ENCODE measurements at places on chromosomes 12 and 14.

DNA sequence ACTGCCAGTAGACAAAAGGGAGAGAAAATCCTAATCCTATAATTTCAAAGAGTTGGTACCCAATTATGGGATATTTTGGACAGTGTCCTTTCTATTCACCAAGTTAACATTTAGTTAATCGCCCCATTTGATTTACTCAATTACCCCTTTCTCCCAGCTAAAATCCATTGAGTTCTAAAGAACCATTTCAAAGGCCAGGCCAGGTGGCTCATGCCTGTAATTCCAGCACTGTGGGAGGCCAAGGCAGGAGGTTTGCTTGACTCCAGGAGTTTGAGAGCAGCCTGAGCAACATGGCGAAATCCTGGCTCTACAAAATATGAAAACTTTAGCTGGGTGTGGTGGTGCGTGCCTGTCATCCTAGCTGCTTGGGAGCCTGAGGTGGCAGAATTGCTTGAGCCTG lies 5.5 kb upstream of the GPR19 start:
- no peak for DNase-seq

DNA sequence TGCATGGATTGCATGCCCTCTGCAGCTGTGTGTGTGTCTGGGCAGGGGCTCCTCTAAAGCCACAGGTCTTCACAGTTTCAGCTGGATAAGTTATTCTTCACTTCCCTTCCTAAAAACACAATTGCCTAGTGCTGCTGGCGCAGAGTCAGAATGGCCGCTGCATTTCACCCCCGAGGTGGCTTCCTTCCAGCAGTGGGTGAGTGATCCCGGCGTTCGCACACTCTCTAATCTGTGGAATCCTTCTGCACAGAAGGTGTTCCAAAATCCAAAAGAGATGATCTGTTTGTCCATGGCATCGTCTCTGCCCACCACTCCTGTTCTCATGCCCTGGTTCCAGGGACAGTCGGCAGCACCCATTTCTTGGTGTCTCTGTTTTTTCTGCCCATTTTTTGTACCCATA lies 340.7 kb downstream of the DPF3 start:
- DNase-seq, result no peak

GRCh38 chr12:9673404-9674225 lies 4.1 kb downstream of the CLEC2D start:
- no peak for DNase-seq

- no peak for DNase-seq
Observed at GRCh38 chr12:68350753-68351152, 18.6 kb upstream of the MDM1 start.

GRCh38 chr12:9669534-9669933 lies at the start of gene CLEC2D:
Gene CLEC2D, plus strand, starts transcription at chr12:9669713. Its CDS starts 22 bp downstream, at chr12:9669735.
- DNase-seq, result no peak

Data from NCI-H1417 treated with DMSO at 0.1 percent for 48 hours (cell line).